ENCODE measurements at places on chromosomes 16 and 17. TPM values are rescaled to one million over a fixed set of nuclear protein-coding genes. Genes with fewer than 3 reads are reported as not detected.
A peak's percentile ranks its signal among the peaks of the same experiment; 100 is the strongest.

- DNase-seq, result no peak
Observed at GRCh38 chr17:61928101-61928436, 287 bp upstream of the INTS2 start.

The MT1A gene
- 5.4 TPM for total RNA-seq

DNA sequence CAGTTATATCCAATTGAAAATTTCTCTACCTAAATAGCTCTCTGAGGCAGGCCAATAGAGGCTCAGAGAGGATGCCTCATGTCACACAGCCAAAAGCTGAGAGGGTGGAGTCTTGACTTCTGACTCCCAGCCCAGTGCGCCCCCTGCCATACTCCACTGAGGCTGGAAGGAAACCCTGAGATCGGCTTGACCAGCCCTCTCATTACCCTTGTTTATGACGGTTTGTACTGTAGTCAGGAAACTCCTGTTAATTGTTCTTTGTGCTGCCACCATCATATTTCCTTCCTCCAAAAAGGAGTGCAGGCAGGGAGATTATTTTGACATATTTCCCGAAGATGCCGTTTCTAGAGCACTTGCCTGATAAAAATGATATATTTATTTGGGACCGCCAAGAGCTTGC is 107.9 kb downstream of the AIPL1 start:
- DNase-seq, result no peak

- no peak for DNase-seq
Observed at GRCh38 chr16:56355786-56356275, 69.5 kb downstream of the AMFR start.

GRCh38 chr16:81337097-81337496 is 22.3 kb downstream of the GAN start:
- no peak for DNase-seq

- DNase-seq, result no peak
Observed at GRCh38 chr16:70162041-70162451, 11.5 kb upstream of the CLEC18C start.

DNA sequence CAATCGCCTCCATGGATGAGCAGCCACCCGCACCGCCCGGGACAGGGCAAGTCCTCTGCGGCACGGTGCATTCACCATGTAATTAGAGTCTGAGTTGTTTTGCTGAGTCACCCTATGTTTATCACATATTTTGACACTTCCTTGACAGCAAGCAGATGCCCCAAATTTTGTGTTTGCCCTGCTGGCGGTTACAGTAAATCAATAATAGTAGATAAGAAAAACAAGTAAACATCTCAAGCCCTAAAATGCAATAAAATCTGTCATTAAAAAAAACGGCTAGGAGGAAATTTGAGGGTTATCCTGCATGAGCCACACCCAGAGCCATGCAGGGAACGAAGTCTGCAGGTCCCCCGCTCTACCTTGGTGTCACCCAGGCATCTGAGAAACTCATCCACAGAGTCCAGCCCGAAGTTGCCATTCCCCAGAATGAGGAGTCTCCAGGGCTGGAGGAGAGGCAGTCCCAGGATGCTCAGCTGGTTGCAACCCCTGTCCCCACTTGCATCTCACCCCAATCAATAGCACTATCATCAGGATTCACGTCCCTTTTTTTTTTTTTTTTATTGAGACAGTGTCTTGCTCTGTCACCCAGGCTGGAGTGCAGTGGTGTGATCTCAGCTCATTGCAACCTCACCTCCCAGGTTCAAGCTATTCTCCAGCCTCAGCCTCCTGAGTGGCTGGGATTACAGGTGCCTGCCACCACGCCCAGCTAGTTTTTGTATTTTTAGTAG is 16.5 kb upstream of the ST6GALNAC1 start:
- peak; percentile 57 for DNase-seq

Measured in upper lobe of left lung (tissue), 6 donors.